Myocyte (in vitro differentiated cells): ENCODE measurements at places on chromosomes 7 and 10.
A peak's percentile ranks its signal among the peaks of the same experiment; 100 is the strongest.

- DNase-seq, result no peak
These were observed 11.4 kb upstream of the KPNA7 start for GRCh38 chr7:99219185-99219767.

DNA sequence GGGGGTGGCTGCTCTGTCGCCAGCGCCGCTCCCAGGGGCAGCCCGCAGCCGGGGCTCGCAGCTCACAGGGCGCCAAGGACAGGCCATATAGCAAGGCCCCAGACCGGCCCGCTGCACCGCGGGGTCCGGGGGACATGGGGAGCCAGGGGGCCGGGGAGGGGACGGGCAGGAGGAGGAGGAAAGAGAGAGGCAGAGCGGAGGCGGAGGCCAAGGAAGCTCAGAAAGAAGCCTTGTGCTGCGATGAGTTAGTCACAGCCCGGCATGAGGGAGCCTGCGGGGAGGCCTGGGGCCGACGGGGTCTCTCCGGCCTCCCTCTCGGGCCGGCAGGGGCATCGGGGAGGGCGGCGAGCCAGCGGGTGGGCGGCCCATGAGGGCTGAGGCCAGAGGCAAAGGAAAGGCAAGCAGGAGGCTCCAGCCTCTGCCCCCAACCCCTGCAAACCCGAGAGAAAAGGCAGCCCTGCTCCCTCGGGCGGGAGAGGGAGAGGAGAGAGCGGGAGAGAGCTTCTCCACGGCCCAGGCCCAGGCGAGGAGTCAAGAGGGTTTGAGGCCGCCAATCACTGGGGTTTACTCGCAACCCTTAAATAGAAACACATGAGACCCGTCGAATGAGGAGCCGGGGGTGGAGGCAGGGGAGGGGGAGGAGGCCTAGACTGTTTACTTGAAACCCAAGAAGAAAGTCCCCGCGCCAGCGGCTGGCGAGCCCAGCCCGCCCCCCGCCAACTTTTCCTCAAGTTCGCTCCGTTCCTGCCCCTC is 167.9 kb downstream of the NEURL1 start:
- DNase-seq, result peak; percentile 94

GRCh38 chr7:66466081-66466600 is 162.5 kb upstream of the KCTD7 start:
- DNase-seq, result no peak

DNA sequence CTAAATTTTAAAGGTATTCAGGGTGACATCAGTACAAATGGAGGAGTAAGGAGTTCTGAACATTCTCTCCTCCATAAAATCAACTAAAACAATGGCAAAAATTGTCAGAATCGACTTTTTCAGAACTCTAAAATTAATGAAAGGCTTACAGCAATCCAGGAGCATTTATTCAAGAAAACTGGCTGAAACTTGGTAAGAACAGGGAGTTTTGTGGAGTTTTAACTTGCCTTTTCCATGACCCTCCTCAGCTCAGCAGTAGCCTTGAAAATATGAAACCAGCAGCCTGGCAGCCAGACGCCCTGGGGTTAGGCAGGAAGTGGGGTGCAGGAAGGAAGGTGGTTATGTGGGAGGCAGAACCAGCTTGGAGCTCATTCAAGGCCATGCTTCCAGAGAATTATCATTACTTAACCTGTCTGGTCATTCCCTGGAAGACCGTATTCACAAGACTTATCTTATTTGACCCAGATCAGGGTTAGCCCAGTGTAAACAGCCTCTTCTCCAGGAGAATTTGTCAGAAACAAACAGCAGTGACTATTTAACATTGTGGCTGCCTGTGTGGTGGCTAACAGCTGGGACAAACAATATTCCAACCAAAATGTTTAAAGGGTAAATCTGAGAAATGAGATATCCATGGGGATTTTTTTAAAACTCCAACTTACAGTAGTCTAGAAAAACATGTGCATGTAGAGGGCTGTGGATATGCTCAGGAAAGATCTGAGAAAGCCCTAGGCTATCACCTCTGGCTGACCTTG is 75.7 kb upstream of the MACROH2A2 start:
- DNase-seq, result no peak

GRCh38 chr10:21398563-21399231 is 126.8 kb downstream of the SKIDA1 start:
- peak; percentile 41 for DNase-seq

DNA sequence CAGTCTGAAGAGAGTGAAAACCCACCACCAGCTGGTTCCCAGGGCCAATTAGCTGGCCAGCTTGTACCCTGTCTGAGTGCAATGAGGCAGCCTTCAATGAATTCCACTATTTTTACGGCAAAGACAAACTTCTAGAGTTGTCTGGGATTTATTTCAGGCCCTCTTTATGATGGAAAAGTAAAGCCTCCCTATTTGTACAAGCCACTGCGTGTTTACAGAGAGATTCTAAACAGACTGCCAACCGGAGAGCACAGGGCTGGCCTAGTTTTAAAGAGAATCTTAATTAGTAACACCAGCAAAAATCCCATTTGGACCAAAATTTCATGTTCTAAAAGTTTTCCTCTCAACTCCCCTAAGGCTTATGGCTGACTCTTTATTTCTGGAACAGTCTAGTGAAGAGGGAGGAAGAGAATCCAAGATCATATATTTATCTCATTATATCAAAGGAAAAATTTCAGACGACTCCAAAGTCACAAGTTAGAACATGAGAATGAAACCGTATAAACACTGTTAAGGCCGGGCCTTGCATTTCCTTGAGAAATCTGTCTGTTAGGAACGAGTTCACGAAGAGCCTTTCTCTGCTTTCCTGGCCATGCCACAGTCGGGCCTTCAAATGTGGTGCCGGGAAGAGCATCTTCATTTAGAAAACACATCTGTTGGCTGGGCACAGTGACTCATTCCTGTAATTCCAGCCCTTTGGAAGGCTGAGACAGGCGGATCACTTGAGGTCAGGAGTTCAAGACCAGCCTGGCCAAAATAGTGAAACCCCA is 724.6 kb upstream of the NRP1 start:
- no peak for DNase-seq

DNA sequence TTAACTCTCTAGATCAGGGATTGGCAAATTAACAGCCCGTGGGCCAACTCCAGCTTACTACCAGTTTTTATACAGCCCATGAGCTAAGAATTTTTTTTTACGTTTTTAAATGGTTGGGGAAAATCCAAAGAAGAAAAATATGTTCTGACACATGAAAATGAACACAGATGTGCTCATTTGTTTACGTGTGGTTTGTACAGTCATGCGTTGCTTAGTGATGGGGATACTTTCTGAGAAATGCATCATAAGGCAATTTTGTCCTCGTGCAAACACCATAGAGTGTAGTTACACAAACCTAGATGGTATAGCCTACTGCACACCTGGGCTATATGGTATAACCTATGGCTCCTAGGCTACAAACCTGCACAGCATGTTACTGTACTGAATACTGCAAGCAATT is 8.3 kb upstream of the SMKR1 start:
- DNase-seq, result peak; percentile 67

DNA sequence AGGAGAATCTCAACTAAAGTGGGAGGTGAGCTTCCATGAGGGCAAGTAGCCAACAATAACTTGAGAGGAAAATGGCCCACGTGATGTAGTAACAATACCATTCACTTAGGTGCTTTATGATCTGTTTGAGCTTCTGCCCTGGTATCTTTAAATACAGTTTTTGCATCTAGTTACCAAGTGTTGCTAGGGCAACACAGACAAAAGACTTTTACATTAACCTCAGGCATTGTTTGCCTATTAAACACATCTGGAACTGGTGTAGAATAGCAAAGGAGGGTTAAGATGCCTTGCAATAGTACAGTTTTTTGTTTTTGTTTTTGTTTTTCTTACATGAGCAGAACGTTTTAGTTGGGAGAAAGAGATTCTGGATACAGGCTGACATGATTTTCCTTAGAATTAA is 97.7 kb upstream of the MTPN start:
- DNase-seq, result no peak

GRCh38 chr7:2541291-2542010 is 13.9 kb downstream of the BRAT1 start:
- DNase-seq, result no peak

DNA sequence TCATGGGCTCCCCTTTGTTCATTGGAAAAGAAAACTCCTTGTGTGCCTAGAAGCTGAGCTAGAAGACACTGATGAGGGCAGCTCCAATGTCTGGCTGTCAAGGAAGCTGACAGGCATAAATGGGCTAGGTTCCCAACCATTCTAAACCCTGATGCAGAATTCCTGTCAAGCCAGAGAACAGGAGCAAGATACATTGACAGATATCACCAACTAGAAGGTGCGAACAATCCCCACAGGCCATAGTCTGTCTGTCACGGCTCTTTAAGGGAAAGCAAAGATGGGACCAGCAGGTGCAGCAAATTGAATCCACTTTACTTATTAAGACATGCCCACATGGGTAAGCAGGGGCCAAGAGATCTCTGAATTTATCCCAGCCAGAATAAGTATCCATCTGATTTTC is 617.9 kb upstream of the POT1 start:
- no peak for DNase-seq

GRCh38 chr10:132499367-132499685 is 38.3 kb upstream of the INPP5A start:
- DNase-seq, result no peak

DNA sequence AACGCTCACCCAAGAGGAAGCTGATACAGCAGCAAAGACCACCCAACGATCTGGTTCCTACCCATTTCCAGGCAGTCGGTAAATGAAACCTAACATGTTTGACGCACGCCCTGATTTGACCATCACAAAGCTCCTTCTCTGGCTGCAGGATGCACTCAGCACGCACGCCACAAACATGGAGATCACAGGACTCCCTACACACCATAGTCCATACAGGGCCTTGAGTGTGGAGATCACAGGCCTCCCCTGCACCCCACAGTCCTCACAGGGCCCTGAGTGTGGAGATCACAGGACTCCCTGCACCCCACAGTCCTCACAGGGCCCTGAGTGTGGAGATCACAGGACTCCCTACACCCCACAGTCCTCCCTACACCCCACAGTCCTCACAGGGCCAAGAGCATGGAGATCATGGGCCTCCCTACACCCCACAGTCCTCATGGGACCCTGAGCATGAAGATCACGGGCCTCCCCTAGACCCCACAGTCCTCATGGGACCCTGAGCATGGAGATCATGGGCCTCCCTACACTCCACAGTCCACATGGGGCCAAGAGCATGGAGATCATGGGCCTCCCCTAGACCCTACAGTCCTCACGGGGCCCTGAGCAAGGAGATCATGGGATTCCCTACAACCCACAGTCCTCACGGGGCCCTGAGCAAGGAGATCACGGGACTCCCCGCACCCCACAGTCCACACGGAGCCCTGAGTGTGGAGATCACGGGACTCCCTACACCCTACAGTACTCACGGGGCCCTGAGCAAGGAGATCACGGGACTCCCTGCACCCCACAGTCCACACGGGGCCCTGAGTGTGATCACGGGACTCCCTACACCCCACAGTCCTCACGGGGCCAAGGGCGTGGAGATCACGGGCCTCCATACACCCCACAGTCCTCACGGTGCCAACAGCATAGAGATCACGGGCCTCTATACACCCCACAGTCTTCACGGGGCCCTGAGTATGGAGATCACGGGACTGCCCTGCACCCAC is 409.2 kb downstream of the DNAJB6 start:
- no peak for DNase-seq

GRCh38 chr10:71395621-71396020 is 1.1 kb upstream of the CDH23 start:
- DNase-seq, result no peak

DNA sequence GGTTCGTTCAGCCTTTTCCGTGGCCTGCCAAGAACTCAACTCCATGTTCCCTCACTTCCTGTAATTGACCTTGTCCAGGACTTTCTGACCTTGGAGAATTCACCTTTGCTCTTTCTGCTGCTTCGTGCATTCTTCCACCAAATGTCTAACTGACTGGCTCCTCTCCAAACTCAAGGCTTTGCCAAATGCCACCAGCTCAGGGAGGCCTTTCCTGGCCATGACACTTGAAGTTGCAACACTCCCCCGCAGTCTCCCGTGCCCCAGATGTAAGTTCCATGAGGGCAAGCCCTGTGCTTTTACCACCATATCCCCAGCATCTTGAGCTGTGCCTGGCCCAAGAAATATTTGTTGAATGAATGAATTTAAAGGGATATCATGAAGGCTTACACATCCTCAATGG is 238.4 kb downstream of the ARHGAP21 start:
- no peak for DNase-seq

- DNase-seq, result no peak
These were observed 77.3 kb downstream of the JMJD1C start for GRCh38 chr10:63388421-63389031.

DNA sequence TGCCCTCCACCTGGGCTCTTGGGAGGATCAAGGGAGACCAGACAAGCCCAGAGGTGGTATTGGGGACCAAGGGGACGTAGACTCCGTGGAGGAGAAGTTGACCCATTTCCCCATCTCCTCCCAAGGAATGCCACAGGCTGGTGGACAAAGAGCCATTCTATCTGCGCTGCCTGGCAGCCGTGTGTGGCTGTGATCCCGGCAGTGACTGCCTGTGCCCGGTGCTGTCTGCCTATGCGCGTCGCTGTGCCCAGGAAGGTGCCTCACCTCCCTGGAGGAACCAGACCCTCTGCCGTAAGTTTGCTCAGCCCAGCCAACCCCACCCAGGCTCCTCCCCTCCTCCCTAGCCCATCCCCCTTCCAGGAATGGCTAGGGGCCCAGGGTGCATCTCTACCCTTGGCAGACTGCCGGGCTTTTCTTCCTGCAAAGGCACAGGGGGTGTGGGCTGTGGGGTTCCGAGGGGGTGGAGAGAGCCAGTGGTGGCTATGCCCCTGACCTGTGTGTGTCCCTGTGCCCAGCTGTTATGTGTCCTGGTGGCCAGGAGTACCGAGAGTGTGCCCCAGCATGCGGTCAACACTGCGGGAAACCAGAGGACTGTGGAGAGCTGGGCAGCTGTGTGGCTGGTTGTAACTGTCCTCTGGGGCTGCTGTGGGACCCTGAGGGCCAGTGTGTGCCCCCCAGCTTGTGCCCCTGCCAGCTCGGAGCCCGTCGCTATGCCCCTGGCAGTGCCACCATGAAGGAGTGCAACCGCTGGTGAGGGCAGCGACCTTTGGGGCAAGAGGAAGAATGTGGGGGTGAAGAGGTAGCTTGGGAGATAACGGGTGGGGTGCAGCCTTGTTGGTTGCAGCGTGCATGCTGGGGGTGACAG is 10.2 kb upstream of the ZNF467 start:
- peak; percentile 41 for DNase-seq

DNA sequence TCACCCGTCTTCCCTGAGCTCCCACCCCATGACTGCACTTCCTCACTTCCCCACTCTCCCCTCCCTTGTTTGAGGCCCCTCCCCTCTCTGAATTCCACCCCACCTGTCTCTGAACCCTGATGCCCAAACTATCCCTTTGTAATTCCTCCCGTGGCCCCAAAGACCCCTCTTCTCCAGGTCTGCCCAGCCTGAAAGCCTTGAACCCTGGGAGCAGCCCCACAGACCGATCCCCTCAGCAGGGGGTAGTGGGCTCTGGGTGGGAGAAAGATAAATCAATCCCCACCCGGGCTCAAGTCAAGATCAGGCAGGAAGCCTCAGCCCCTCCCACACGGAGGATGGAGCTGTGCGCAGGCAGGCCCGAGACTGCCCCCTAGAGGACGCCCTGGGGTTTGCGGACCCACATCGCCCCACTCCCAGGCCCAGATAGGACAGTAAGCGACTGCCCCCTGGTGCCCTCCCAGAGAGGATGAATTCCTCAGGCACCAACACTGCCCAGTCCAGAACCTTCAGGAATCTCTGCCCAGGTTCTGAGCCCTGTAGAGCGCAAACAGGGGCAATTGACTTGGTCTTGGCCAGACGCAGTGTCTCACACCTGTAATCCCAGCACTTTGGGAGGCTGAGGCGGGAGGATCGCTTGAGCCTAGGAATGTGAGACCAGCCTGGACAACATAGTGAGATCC is 11.7 kb downstream of the HSPB1 start:
- peak; percentile 96 for DNase-seq
